ENCODE measurements at places on chromosomes 11 and 22. TPM values are rescaled to one million over a fixed set of nuclear protein-coding genes. Genes with fewer than 3 reads are reported as not detected.

The MYO7A gene
- 3.5 TPM for total RNA-seq

The ENTHD1 gene
- not detected for total RNA-seq

- DNase-seq: no peak
Observed at GRCh38 chr11:12716816-12717215, 42.6 kb downstream of the TEAD1 start.

DNA sequence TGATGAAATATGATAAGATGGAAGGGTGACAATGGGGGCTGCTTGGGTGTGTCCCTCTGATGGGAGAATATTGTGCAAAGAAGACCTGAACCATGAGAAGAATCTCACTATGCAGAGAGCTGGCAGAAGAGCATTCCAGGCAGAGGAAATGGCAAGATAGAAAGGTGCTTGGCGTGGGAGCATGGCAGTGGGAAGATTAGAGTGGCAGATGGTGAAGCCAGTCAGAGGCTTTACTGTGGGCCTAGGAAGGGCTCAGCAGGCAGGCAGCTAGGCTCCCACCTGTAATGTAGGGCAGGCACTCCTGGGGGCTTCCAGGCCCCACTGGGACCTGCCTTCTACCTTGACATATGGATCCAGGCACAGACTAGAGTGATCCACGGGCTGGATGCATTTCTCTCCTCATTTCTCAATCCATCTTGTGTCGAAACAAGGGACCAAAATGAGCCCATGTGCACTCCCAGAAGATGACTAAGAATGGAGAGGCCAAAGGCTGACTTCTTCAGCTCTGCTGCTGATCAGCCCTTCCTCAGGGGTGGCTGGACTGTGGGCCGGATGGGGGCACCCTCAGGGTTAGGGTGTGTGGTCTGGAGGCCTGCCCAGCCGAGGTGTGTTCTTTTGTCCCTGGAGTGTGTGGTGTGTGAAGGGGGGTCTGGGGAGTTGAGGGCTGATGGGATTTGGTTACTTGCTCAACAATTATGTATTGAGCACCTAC is 88.3 kb downstream of the TSPAN18 start:
- no peak for DNase-seq

- peak; percentile 41 for DNase-seq
Observed at GRCh38 chr11:108324587-108324986, 101.7 kb downstream of the ATM start.

DNA sequence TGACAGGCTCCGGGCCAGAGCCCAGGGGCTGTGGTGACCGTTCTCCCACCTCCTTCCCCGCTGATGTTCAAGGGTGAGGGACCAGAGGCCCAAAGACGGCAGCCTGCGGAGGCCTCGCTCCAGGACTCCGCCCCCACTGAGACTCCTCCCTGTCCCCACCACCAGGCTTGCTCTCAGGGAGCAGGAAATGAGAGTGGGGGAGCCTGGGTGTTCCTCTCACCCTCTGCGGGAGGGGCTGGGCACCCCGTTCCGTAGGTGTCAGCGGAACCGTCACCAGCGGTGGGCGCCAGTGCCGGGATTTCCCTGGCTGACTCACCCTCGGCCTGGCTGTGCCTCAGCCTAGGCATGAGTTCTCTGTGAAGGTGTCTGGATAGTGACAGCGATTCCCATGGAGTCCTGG is 15.7 kb downstream of the DAGLA start:
- DNase-seq: peak; percentile 91

DNA sequence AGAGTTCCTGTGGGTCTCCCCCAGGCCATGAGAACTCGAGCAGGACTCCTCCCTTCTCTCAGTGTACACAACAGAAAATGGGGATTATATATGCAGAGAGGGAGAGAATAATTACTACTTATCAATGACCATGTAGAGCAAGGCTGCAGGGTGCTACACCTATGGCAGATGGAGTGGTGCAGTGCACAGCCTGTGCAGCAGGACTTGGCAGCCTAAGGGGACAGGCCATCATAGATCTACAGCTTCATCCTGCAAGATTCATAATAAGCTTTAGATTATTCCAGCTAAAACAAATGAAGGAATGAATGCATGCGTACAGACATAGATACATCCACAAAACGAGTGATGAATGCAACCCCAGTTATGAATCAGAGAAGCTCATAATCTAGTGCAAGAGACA is 8.4 kb upstream of the TP53I11 start:
- no peak for DNase-seq

GRCh38 chr11:11280826-11281225 is 72.2 kb downstream of the CSNK2A3 start:
- no peak for DNase-seq

- no peak for DNase-seq
Observed at GRCh38 chr11:131203040-131203439, 167.4 kb upstream of the NTM start.

- no peak for DNase-seq
Observed at GRCh38 chr11:132228746-132229325, 858.4 kb downstream of the NTM start.

GRCh38 chr11:86782742-86783141 is 17.6 kb upstream of the PRSS23 start:
- DNase-seq: no peak

Data from PC-9 (cell line).